ENCODE measurements at places on chromosomes 16 and 17. TPM values are rescaled to one million over a fixed set of nuclear protein-coding genes. Genes with fewer than 3 reads are reported as not detected.

DNA sequence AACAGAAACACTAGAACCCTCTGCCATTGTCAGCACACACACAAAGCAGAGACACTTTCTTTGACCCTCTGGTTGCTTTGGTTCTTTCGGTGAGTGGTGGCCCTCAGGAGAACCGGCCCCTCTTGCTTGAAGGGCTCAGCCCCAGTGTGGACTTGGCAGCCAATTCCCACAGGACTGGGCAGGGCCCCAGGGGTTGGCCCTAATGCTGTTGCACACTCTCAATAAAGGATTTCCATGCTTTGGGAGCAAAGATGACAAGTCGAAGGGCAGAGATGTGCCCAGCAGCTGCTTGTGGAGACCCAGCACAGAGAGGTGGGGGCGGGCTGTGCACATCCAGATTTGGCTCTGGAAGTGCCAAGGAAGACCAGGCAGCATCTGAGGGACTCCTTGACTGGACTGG lies 149.0 kb downstream of the NTN1 start:
- DNase-seq = no peak

GRCh38 chr16:71473891-71474290 lies 11.8 kb upstream of the ZNF23 start:
- DNase-seq = no peak

DNA sequence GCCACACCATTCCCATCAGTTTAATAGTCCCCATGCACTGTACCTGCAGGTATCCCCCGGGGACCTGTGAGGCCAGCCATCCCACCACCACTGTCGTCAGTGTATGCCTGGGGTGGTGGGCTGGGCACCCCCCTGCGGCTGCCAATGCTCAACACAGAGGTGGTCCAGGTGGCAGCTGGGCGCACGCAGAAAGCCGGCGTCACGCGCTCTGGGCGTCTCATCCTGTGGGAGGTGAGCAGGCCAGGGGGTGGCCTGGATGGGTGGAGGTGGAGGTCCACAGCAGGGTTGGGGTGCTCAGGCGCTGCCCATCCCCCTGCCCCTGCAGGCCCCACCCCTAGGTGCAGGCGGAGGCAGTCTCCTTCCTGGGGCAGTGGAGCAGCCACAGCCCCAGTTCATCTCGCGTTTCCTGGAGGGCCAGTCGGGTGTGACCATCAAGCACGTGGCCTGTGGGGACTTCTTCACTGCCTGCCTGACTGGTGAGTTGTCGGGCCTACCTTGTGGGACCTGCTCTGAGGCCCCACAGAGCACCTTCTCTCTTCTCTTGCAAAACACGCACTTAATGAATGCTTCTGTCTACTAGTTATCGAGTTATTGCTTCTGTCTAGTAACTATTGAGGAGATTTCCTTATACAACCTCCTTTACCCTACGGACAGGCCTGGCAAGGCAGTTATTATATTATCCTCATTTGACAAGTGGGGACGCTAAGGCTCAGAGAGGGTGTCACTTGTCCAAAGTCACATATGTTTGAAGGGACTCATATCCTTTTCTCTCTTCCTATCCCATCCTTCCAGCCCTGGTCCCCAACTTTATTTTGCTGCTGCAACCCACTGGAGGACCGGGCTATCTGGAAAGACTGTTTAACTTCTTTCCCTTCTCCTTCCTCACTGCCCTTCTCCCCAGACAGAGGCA lies 5.8 kb upstream of the TRAF4 start:
- no peak for DNase-seq

- peak; percentile 66 for DNase-seq
Measured at GRCh38 chr16:27408012-27408601, 6.1 kb downstream of the IL21R start.

GRCh38 chr17:12579288-12579687 lies 86.4 kb upstream of the MYOCD start:
- no peak for DNase-seq

The TMEM106A gene
- total RNA-seq = 11.7 TPM

The MPO gene
- total RNA-seq = not detected

The OTOP3 gene
- not detected for total RNA-seq

Data from activated T-cell treated with anti-CD3 and anti-CD28 coated beads, Interleukin-2, amount 50 U/mL, for 72 hours (primary cell).